Right hindlimb (tissue), 1 donor: ENCODE measurements at places on chromosomes 16 and 17.

GRCh38 chr17:8068736-8069586 lies 18.6 kb downstream of the ALOX12B start:
- no peak for DNase-seq

DNA sequence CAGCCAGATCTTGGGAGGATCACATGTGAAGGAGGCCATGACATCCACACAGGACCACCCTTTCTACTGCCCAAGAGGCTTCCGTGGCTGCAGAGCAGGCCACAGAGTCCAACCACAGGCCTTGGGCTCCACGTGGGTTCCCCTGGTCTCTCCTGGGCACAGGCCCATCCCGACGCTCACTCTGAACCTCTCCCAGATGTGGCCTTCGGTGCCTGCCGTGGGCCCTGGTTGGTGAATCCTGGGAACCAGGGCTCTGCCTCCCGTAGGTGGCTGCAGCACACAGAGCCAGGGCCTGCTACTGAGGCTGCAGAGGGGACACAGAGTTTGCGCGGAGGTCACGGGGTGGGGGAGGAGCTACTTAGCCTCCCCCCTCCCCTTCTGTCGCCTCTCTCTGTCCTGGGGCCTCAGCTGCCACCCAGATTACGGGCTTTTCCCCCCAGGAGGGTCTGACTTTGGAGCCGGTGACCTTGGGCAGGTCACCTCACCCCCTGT lies 55.3 kb downstream of the ZFPM1 start:
- no peak for DNase-seq

DNA sequence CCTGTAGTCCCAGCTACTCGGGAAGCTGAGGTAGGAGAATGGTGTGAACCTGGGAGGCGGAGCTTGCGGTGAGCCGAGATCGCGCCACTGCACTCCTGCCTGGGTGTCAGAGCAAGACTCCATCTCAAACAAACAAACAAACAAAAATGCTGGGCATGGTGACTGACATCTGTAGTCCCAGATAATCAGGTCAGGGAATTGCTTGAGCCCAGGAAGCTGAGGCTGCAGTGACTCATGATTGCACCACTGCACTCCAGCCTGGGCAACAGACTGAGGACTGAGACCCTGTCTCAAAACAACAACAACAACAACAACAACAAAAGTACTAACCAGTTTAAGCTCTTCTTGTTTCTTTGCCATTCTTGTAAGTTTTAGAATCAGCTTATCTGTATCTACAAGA lies 383.0 kb upstream of the PMFBP1 start:
- DNase-seq: no peak

DNA sequence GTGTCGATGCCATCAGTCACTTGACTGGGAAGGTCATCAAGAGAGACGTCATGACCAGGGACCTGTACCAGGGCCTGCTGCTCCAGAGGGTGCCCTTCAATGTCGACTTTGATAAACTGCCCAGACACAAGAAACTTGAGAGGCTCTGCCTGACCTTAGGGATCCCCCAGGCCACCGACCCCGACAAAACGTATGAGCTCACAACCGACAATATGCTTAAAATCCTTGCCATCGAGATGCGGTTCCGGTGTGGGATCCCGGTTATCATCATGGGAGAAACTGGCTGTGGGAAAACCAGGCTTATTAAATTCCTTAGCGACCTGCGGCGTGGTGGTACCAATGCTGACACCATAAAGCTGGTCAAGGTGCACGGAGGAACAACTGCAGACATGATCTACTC lies 69.6 kb upstream of the ENDOV start:
- no peak for DNase-seq

- no peak for DNase-seq
Measured at GRCh38 chr16:8796469-8797363, 723 bp downstream of the TMEM186 start.

DNA sequence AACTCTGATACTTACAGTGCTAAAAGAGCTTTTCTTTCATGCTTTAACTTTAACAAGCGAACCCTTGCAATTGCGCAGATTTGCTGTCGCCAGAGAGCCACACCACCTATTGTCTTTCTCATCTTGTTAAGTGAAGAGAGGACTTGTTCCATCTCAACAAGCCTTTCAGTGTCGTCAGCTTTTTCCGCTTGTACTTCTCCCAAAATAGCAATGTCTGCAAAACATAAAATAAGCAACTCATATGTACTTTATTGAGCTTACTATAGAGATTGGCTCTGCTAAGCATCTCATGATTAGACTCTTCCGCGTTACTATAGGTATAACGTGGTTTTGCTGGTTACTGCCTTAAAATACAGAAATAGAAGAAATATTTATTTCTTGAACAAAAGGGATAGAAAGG lies 51.9 kb downstream of the ABCA8 start:
- no peak for DNase-seq

DNA sequence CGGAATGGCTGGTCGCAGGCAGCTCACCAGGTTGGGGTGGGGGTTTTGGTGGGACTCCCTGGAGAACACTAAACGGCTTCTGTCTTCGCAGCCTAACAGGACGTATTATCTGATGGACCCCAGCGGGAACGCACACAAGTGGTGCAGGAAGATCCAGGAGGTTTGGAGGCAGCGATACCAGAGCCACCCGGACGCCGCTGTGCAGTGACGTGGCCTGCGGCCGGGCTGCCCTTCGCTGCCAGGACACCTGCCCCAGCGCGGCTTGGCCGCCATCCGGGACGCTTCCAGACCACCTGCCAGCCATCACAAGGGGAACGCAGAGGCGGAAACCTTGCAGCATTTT lies 59.7 kb downstream of the PDPK1 start:
- DNase-seq: peak; percentile 16

- DNase-seq: no peak
Measured at GRCh38 chr17:4074831-4075495, 67.9 kb downstream of the ZZEF1 start.

- no peak for DNase-seq
Measured at GRCh38 chr17:39134878-39135277, 16.6 kb downstream of the PLXDC1 start.

GRCh38 chr16:86831366-86831765 lies 253.0 kb downstream of the FOXL1 start:
- DNase-seq: no peak

DNA sequence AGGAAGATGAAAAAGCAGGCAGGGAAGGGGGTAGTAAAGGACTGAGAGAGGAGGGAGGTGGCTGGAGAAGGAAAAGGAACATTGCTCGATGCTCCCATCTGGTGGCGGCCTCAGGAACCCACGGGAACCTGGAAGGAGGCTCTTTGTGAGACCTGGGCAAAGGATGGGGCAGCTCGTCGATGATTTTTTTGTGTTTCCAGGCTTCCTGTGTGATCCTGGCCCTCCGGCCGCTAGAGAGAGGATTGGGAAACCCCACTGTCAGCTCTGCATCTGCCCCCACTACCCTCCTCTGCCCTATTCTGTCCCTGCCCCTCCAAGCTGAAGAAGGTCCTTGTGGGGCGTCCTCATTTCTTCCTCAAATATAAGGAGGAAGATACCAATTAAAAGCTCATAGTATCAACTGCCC lies 6.6 kb downstream of the WFIKKN2 start:
- peak; percentile 84 for DNase-seq

GRCh38 chr17:40350689-40351358 lies 13.7 kb downstream of the GJD3 start:
- DNase-seq: peak; percentile 42

DNA sequence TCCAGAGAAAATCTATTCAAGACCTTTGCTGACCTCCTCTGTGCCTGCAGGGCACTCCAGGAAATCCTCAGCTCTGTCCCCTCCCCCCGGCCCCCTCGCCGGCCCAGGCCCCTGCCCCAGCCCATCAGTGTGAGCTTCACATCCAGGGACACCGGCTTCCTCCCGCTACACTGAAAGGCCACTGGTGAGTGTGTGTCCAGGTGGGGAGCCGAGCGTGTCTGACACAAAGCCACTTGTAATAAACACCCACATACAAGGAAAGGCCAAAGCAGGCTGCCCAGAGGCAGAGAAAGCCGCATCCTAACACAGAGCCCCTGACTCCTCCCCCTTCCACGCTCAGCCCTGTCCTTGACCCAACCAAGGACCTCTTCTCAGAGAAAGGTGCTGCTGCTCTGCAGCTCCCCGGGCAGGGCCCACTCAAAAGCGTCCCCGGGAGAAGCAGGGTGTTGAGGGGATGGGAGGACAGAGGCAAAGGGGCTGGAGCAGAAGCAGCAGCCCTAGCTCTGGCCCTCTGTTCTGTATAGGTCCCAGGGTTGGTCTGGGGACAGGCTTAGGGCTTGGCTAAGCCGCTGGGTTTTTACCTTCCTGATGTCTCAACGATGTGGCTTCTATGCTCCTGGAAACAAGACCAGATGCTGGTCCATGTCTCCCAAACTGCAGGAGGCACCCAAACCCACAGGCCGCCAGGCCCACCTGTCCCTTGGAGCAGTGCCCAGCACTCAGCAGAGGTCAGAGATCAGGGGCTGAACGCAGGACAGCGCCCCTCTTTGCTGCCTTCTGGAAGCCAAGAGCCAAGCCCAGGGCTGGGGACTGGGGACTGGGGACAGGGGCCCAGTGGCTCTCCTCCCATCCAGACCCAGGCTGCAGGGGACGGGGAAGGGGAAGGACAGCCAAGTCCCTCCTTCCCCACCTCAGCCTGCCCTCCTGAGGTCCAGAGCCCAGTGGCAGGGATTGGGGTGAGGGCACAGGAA lies 15.3 kb downstream of the MNT start:
- DNase-seq: no peak

DNA sequence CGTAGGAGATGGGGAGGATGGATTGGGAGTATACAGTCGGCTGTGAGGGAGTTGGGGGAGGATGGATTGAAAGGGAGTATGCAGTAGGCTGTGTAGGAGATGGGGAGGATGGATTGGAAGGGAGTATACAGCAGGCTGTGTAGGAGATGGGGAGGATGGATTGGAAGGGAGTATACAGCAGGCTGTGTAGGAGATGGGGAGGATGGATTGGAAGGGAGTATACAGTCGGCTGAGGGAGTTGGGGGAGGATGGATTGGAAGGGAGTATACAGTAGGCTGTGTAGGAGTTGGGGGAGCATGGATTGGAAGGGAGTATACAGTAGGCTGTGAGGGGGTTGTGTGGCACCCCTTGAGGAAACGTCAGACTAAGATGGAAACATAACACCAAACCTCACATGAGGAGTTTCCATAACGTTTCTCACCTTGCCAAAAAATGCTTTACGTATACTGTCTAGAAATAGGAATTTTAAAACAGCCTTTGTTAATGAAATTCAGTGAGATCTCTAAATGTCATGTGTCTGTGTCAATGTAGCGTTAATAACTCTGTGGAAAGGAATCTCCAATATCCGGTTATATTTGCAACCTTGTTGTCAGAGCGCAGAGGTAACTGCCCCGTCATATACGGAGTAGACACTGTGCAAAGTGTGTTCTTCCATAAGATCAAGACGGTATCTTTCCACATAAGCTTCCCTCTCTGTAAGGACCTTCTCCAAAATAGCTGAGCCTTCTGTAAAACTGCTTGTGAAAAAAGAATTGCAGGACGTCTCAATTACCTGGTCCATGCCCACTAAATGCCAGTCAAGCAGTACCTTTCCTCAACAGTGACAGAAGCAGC lies 6.3 kb upstream of the VPS53 start:
- DNase-seq: no peak

DNA sequence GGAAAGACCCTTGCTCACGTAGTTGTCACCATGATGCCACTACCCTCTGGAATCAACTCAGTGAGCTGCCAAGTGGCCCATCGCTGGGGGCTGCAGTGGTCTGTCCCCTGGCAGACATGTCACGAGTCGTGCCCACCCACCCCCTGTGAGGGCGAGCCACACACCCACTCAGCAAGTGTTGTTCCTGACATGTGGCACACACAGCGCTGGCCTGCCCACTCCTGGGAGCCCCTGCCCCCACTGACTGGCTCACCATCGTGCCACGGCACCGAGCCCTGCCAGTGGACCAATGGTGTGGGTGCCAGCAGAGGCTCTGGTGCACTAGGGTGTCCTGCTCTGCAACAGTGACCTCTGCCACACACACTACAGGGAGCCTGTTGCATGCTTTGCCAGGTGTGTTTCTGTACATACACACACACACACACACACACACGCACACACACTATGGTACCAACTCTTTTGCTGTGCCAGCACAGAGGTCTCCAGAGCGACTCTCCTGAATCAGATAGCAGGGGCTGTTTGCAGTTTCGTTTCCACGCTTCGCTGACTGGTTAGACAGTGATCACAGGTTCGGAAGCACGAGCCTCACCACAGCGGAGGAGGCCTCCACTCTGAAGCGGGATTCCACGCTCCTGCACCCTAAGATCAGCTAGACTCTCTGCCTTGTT lies 7.7 kb downstream of the RTN4RL1 start:
- DNase-seq: no peak

DNA sequence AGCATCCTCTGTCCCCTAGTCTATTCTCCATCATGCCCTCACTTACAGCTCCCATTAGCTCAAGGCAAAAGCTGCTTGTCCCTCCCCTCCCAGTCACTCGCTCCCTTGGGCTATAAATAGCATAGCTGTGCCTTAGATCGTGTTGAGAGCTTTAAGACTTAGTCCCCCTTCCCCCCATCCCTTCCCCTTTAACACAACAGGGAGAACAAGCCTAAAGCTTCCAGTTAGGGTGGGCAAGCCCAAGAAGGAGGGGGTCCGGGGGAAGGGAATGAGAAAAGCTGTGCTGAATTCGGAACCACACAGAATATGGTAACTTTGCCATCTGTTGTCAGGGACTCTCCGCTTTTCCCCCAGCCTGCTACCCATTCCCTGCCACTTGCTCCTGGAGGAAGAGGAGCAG lies 4.9 kb upstream of the HIGD1B start:
- no peak for DNase-seq

GRCh38 chr16:46428108-46429061 lies 192.8 kb downstream of the SHCBP1 start:
- DNase-seq: no peak

- DNase-seq: no peak
Measured at GRCh38 chr16:79018650-79019429, 581.7 kb downstream of the MAF start.

DNA sequence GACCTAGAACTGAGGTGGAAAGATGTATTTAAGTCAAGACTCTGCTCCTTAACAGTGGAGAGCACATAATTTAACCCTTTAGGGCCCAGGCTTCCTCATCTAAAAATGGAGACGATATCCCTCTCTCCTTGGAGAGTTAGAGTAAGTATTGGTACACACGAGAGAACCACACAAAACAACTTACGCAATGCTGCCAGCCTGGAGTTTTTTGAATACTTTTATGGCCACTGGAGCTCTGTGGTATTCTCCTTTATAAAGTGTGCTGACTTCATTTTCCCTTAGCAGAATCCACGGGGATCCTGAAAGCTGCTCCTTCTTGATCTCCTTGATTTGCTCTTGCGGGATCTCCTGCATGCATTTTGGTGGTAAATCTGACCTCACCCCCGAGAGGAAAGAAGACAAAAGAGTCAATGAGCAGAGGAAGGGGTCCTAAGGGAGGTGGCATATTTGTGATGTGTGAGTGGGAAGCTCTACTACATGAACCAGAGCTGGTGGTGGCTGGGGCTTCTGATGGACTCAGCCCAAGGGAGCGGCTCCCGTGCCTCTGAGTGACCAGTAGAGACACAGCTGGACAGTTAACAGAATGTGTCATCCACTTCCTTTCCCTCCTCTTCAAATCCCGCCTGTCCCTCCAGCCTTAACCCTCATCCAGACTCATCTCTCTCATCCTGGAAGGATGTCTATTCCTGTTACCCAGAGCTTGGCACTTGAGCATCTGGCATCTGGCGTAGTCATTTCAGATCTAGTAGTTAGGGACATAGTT lies 9.4 kb downstream of the MLKL start:
- no peak for DNase-seq
